ENCODE measurements at places on chromosomes 5 and 9. TPM values are rescaled to one million over a fixed set of nuclear protein-coding genes. Genes with fewer than 3 reads are reported as not detected.

- peaks cover 5% of the 10 kb centered on the region for H3K4me1 ChIP-seq
- no peaks in the 10 kb centered on the region for H3K27me3 ChIP-seq
- no peak overlapping the region for H3K27ac ChIP-seq
- H3K36me3 ChIP-seq: peaks cover 19% of the 10 kb centered on the region
- DNase-seq: no peak
These were observed 150.0 kb downstream of the CDC42SE2 start for GRCh38 chr5:131413605-131414559.

- no peak for DNase-seq
- peaks cover 10% of the 10 kb centered on the region for H3K4me1 ChIP-seq
- no peak overlapping the region for H3K27ac ChIP-seq
- H3K27me3 ChIP-seq: no peaks in the 10 kb centered on the region
- no peaks in the 10 kb centered on the region for H3K36me3 ChIP-seq
- no peak overlapping the region for H3K4me3 ChIP-seq
These were observed 86.1 kb downstream of the TMEM215 start for GRCh38 chr9:32869404-32869803.

GRCh38 chr9:93652604-93653592, 76.5 kb downstream of the PHF2 start:
- H3K36me3 ChIP-seq: peaks cover 8% of the 10 kb centered on the region
- peak overlapping the region; percentile 59 for H3K27ac ChIP-seq
- H3K4me1 ChIP-seq: no peaks in the 10 kb centered on the region

- no peaks in the 10 kb centered on the region for H3K36me3 ChIP-seq
- H3K4me1 ChIP-seq: no peaks in the 10 kb centered on the region
- no peak overlapping the region for H3K27ac ChIP-seq
- no peak overlapping the region for H3K4me3 ChIP-seq
- DNase-seq: no peak
- H3K27me3 ChIP-seq: no peaks in the 10 kb centered on the region
These were observed 310.9 kb downstream of the BNC2 start for GRCh38 chr9:16559418-16560188.

- no peaks in the 10 kb centered on the region for H3K36me3 ChIP-seq
- H3K27ac ChIP-seq: no peak overlapping the region
- no peak for DNase-seq
- no peak overlapping the region for H3K4me3 ChIP-seq
- H3K27me3 ChIP-seq: no peaks in the 10 kb centered on the region
These were observed 877.0 kb downstream of the NR2F1-AS1 start for GRCh38 chr5:92703976-92704375.

GRCh38 chr5:95923918-95924544, 37.6 kb downstream of the ELL2 start:
- H3K4me1 ChIP-seq: peaks cover 21% of the 10 kb centered on the region
- H3K36me3 ChIP-seq: no peaks in the 10 kb centered on the region
- H3K27me3 ChIP-seq: no peaks in the 10 kb centered on the region
- no peak overlapping the region for H3K27ac ChIP-seq
- H3K4me3 ChIP-seq: no peak overlapping the region

GRCh38 chr5:14447958-14448911, 133.4 kb upstream of the OTULINL start:
- no peak overlapping the region for H3K4me3 ChIP-seq
- no peak for DNase-seq
- peak overlapping the region; percentile 86 for H3K27ac ChIP-seq
- H3K36me3 ChIP-seq: peaks cover 7% of the 10 kb centered on the region
- no peaks in the 10 kb centered on the region for H3K27me3 ChIP-seq

GRCh38 chr5:73112359-73112758, 8.0 kb upstream of the TMEM171 start:
- peaks cover 6% of the 10 kb centered on the region for H3K36me3 ChIP-seq
- no peak for DNase-seq
- no peak overlapping the region for H3K4me3 ChIP-seq
- H3K4me1 ChIP-seq: no peaks in the 10 kb centered on the region
- H3K27me3 ChIP-seq: peaks cover 57% of the 10 kb centered on the region

DNA sequence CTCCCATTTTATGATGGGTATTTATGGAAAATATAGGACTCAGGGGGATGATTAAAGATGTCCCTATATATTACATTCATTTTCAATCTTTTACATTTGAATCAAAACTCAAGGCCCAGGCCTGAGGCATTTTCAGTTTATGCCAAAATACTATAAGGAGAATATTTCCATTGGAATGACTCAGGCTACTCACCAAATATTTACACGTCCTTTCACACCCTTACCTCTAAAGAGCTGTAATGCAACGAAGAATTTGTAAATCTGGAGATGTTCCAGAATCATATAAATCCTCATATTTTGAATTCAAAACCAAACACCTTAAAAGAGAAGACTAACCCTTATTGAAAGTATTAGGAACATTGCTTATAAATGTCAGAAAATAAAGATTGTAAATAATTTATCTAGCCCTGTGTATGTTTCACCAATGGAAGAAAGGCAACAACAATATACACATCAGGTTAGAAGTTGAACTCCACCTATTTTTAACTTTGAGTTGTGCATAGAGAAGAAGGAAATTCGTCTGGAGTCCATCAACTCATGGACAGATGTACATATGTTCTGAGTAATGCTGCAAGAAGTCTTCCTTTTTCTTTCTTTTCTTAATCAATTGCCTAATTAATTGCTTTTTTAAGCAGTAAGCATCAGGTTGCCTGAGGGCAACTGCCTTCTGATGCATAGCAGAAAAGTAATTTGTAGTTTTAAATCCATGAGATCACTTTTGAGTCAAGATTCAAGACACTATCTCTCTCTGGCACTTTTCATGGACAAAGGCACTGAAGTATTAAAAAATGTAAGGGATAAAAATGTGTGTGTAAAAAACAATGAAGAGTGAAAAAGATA, 579.3 kb upstream of the RGMB start:
- H3K4me3 ChIP-seq: no peak overlapping the region
- H3K4me1 ChIP-seq: peaks cover 5% of the 10 kb centered on the region
- H3K27me3 ChIP-seq: no peaks in the 10 kb centered on the region
- no peak for DNase-seq
- no peak overlapping the region for H3K27ac ChIP-seq

DNA sequence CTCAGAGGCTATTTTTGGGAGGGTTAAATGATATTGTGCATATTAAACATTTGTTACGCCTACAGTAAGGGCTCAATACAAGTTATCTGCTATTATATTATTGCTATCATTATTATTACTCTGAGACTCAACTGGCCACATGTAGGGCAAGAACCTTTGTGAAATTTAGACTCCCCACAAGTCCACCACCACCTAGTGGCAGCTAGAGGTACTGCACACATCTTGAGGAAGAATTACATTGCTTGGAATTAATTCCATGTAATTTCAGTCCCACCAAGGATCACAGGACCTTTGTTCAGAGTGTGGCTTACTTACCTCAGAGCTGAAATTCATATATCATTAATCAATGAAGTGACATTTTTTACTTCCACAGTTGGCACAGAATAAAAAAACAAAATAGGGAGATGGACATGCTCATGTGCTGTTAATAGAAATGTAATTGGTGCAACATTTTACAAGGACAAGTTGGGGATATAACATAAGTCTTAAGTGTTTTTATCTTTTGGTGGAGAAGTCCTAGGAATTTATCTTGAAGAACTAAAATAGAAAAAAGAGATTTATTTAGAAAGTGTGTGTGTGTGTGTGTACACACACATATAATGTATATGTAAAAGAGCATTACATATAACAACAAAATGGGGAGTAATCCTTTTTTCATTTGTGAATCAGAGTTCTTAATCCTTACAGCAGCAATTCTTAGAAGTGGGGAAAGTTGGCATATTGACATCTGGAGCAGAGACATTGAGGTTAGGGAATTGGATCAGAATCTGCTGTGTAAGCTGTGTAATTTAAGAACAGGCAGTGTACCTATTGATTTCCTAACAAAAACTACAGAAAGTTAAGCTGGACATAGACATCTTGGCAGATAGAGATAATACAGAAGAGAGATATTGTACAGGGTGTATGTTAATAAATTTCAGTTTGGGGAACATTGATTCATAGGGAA, 11.2 kb downstream of the MSANTD3 start:
- H3K4me1 ChIP-seq: peaks cover 11% of the 10 kb centered on the region
- H3K36me3 ChIP-seq: peaks cover 9% of the 10 kb centered on the region
- H3K27me3 ChIP-seq: no peaks in the 10 kb centered on the region
- H3K27ac ChIP-seq: no peak overlapping the region
- DNase-seq: peak; percentile 79

DNA sequence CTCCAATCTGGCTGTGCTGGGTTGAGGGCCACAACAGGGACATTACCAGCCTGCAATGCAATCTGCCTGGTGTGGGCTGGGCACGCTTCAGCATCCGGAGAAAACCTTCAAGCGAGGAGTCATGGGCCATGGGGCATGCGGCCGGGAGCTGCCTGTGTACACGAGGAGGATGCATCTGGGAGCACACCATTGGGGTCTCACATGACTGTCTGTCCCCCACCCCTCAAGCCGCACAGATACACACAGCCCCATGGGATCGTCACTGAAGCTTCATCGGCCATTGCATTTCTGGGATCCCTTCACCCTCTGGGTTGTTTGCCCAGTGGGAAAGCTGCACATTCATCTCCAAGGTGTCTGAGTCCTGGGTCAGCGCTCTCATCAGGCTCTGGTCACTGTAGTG, 9.9 kb downstream of the LCN1 start:
- peaks cover 4% of the 10 kb centered on the region for H3K4me1 ChIP-seq
- H3K4me3 ChIP-seq: no peak overlapping the region
- no peak overlapping the region for H3K27ac ChIP-seq
- no peak for DNase-seq
- H3K27me3 ChIP-seq: peaks cover 3% of the 10 kb centered on the region
- no peaks in the 10 kb centered on the region for H3K36me3 ChIP-seq

Gene SPEF2
- total RNA-seq: 7.5 TPM

Gene N4BP3
- total RNA-seq: 1.4 TPM

Gene PCDHB3
- total RNA-seq: 5.7 TPM

Gene FBP2
- total RNA-seq: not detected

Gene MEGF10
- 96.1 TPM for total RNA-seq
